T-cell (primary cell): ENCODE measurements at places on chromosomes 13 and 19.

DNA sequence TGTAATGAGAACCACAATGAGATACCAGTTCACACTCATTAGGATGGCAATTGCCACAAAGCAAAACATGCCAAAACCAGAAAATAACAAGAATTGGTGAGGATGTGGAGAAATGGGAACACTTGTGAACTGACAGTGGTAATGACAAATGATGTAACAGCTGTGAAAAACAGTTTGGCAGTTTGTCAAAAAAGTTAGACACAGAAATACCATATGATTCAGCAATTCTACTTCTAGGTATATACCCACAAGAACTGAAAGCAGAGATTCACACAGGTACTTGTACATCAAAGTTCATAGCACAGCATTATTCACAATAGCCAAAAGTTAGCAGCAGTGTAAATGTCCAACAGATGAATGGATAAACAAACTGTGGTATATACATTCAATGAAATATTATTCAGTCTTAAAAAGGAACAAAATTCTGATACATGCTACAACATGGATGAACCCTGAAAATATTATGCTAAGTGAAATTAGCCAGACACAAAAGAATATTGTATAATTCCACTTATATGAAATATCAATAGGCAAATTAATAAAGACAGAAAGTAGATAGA, 96.5 kb downstream of the UGGT2 start:
- no peaks in the 10 kb centered on the region for H3K4me1 ChIP-seq
- H3K27ac ChIP-seq = no peak overlapping the region
- no peak for DNase-seq

DNA sequence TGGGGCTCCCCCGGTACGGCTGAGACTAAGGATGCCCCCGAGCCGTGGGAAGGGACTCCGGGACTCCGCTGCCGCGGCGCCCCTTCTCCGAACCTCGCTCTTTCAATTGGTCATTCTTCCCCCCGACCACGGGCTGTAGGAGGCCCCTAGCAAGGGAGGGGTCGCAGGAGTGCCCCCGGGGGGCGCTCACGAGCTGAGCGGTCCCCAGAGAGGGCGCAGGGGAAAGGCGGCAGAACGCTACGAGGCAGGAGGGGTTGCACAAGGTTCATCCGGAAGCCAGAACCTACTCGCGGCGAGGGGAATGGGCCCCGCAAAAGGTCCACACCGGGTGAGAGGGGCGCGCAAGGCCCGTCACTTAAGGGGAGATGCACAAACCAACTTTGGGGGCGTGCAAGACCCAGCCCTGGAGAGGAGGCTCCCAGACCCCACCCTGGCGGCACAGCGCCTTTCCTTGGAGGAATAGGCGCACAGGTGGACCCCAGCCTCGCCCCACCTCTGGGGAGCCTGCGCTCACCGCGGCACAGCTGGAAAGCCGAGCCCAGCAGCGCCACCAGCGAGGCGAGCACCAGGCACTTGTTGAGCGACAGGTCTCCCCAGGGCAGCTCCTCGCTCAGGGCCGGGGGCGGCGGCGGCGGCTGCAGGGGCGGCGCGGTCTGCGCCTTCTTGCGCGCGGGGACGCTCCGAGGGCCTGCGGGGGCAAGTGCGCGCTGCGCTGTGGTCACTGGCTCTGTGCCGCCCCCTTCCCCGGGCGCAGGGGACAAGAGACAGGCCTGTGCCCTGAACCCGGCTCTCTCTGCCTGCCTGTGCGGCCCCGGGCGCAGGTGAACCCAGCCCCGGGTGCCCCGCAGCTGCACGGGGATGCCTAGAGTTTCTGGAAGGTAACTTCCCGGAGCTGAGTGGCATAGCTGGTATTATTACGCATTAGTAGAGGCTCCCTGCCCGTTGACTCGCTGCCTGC, 2.8 kb downstream of the JSRP1 start:
- H3K4me3 ChIP-seq = peak overlapping the region; percentile 52
- peak; percentile 51 for DNase-seq
- peaks cover 68% of the 10 kb centered on the region for H3K4me1 ChIP-seq
- no peak overlapping the region for H3K27ac ChIP-seq
- H3K36me3 ChIP-seq = no peaks in the 10 kb centered on the region

DNA sequence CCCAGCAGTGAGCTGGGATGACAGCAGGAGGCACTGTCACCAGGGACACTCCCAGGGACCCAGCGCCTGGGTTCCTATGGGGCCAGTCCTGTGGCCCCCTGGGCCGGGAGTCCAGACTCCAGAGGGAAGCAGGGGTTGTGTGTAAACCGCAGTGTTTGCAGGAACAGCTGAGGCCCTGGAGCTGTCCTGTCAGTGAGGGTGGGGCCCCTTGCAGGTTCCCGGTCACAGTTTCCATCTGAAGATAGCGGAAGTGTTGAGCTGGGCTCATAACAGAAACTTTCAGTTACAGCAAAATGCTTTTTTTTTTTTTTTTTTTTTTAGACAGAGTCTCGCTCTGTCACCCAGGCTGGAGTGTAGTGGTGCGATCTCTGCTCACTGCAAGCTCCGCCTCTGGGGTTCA, 17.7 kb upstream of the CSNK1G2 start:
- H3K4me1 ChIP-seq = peaks cover 46% of the 10 kb centered on the region
- H3K4me3 ChIP-seq = no peak overlapping the region
- no peaks in the 10 kb centered on the region for H3K27me3 ChIP-seq
- no peak for DNase-seq
- H3K27ac ChIP-seq = peak overlapping the region; percentile 34
- H3K36me3 ChIP-seq = peaks cover 22% of the 10 kb centered on the region

DNA sequence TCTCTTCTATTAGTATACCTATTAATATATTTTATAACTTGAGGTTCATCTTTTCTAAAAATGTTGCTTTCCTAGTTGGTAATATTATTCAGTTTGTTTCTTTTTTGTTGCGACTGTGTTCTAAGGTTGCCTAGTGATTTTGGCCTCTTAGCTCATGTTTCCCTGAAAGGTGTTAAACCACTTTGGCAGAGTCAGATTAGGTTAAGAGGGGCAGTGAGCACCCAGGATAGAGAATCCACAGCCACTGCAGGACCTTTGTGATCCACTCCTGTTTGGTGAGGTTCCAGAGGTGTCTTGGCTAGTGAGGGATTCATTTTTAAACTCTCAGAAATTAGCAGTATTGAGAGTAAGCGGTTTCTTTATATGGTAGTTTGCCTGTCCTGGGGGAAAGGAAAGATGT, 14.9 kb upstream of the GPR18 start:
- no peak for DNase-seq
- H3K27ac ChIP-seq = peak overlapping the region; percentile 87
- peaks cover 54% of the 10 kb centered on the region for H3K4me1 ChIP-seq
- H3K4me3 ChIP-seq = no peak overlapping the region
- H3K27me3 ChIP-seq = no peaks in the 10 kb centered on the region

GRCh38 chr13:46265292-46265691, 53.6 kb downstream of the LRRC63 start:
- no peak overlapping the region for H3K27ac ChIP-seq
- H3K4me3 ChIP-seq = no peak overlapping the region
- H3K27me3 ChIP-seq = no peaks in the 10 kb centered on the region
- no peaks in the 10 kb centered on the region for H3K36me3 ChIP-seq

DNA sequence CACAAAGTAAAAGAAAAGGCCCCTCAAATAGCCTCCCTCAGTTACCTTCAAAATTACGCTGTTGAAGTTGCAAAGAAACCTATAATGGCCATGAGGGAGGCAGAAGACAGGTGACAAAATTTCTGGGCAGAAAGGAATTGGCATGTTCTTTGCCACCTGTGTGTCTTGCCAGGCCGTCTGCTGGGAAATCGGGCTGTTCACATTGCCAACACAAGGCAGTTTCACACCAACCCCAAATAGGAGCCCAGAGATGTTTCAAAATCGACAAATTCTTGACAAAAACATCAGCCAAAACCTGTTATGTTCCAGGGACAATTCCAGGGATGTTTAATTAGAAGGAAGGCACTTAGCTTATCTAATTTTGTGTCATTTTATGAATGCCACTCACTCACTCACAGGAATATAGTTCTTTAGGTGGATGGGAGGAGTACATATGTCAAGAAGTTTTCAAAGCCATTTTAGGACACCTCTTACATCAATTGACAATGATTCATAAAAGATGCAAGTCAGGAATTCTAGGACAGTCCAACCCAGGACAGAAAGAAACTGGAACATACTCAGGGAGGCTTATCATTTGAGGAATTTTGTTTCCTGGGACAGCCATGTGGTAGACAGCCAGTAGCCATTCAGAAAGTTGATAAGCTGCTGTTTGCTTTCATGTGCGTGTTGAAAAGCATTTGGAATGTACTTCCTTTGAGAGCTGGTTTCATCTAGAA, 164.5 kb downstream of the RGCC start:
- no peaks in the 10 kb centered on the region for H3K4me1 ChIP-seq
- H3K4me3 ChIP-seq = no peak overlapping the region
- H3K36me3 ChIP-seq = no peaks in the 10 kb centered on the region

DNA sequence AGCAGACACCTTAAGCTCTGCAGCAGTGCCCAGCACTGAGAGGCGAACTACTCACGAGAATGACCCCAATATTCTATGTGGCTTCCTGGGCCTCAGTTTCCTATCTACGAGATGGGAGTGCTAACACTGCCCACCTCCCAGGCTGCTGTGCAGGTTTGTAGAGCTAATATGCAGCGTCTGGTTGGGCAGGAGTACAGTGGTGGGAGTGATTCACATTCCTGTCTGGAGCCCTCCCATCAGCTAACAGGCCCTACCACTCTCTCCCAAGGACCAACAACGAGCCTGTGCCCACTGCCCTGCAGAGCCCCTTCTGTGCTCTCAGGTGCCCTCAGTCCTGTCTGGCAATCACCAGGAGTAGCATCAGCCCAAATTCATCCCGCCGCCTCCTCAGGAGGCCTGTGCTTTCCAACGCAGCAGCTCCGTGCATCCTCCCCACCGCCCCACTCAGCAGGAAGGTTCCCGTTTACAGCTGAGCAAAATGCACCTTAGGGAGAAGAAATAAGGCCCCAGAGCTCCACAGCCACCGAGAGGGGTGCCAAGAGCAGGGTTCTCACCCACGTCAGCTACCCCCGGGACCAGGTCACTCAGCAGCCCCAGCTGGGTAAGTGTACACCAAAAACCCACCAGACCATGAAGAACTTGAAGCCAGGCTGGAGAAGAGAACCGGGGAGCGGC, 6.6 kb downstream of the AKT2 start:
- peaks cover 92% of the 10 kb centered on the region for H3K4me1 ChIP-seq
- no peak overlapping the region for H3K27ac ChIP-seq

DNA sequence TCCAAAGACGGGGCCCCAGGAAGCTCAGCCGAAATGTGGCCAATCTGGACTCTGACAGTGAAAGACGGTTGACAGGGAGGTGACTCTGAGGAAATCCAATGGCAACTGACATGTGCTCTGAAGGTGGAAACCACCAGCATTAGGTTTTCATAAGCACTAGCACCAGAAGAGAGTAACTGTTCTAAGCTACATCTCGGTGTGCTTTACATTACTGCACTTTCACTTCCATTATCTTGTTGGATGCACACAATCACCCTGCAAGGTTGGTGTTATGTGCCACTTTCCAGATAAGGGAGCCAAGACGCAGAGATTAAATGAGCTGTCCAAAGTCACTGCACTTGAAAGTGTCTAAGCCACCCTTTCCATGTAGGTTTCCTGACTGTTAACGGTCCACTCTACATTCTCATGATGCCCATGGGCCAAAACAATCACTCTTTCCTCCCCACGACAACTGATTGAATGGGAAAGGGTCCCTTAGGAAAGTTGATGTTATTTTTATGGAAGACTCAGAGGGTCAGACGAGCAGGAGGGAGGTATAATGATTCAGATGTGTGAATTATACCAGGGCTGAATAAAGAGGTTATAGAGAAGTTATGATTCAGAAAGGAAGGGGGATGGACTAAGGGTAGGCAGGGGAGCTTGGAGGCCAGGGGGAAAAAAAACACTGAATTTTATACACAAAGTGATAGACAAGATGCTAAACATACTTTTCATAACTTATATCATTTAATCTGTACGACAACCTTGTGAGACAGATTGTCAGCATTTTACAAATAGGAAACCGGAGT, 52.8 kb downstream of the RUBCNL start:
- no peaks in the 10 kb centered on the region for H3K36me3 ChIP-seq
- H3K4me1 ChIP-seq = peaks cover 12% of the 10 kb centered on the region
- no peak for DNase-seq
- H3K27me3 ChIP-seq = no peaks in the 10 kb centered on the region
